Eye (tissue), 1 donor: ENCODE measurements at places on chromosomes 1 and 21.

GRCh38 chr1:244326757-244327156 lies 125.0 kb downstream of the ADSS2 start:
- no peak for DNase-seq

DNA sequence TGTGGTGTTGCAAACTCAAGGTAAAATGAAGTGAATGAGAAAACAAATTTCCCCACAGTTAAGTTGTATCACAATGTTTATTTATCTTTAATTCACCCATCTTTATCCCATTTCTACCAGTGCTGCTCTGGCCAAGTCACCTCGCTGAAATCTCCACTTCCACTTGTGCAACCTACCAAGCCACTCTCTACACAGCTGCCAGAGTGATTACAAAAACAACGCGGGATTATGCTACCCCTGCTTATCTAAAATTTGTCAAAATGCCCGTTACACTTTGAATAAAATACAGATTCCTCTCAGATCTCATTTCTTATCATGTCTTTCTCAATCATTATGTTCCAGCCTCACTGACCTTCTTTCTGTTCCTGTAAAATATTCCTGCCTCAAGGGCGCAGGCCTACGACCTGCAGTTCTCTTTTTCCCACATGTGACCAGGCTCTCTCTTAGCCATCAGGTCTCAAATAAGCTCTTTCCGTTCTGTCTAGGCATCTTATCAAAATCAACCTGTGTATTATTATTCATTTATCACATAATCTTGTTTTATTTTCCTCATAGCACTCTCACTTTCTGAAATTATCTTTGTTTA lies 95.6 kb downstream of the NTMT2 start:
- no peak for DNase-seq

DNA sequence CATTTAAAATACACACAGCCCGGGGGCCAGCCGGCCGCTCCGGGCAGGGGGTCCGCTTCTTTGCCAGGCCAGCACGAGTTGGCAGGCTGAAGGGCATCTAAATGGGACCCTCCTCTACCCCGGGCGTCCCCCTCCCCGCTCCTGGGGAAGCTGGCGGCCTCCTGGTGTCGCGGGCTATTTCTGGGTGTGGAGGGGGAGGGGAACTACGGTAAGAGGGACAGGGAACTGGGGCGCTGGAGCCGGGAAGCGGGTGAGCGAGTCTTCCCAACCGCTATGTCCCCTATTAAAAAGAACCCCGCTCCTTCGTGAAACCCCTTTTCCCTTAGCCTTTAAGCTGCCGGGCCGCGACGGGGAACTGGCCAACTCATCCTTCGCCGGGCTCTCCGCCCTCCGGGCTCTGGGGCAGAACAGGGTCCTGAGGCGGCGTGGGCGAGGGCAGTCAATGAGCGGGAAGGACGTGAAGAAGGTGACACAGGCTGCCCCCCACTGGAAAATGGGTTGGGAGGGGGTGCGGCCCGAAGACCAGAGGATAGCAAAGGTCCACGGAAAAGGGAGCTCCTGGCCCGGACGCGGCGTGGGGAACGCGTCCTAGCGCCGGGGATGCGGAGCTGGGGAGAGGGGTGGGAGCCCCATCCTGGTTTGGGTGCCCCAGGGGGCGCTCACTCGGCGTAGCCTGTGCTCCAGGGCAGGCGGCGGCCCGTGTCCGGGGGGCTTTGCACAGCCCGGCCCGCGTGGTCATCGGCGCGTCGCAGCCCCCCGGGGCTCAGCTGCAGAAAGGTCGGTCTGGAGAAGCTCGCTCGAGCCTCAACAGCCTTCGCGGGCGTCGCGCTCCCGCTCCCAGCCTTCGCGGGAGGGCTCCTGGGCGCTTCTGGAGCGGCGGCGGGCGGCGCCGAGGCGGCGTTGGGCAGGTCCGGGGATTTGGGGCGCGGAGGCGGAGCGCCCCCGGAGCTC lies 544 bp downstream of the PPM1J start:
- DNase-seq = peak; percentile 58

DNA sequence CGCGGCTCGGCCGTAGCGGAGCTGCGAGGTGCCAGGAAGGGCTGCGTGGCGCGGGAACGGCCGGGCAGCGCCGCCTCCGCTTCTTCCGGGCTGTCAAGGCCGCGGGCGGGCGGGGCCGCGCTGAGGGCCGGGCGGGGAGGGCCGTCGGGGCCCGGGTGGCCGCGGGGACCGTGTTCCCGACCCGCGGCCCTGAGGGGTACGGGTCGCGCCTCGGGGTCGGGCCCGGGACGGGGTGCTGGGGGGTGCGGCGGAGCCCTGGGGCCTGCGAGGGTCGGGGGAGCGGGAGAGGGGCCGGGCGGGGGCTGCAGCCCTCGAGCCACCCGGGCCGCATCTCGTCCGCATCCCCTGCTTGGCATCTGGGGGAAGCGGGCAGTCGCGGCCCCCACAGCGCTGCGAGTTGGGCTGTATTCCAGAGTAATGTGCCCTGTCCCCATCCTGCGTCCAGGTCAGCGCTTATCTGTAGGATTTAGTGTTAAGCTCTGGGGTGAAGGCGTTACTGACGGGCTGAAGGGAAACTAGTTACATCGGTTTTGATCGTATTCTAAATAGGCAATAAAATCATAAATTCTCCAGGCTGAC lies 379 bp downstream of the RER1 start:
- DNase-seq = no peak

GRCh38 chr1:62905309-62905708 lies 121.4 kb downstream of the ATG4C start:
- no peak for DNase-seq

- DNase-seq = peak; percentile 41
These were observed 15.9 kb downstream of the H3-3A start for GRCh38 chr1:226078374-226078773.

GRCh38 chr1:230646710-230647302 lies 4.5 kb downstream of the COG2 start:
- DNase-seq = no peak

DNA sequence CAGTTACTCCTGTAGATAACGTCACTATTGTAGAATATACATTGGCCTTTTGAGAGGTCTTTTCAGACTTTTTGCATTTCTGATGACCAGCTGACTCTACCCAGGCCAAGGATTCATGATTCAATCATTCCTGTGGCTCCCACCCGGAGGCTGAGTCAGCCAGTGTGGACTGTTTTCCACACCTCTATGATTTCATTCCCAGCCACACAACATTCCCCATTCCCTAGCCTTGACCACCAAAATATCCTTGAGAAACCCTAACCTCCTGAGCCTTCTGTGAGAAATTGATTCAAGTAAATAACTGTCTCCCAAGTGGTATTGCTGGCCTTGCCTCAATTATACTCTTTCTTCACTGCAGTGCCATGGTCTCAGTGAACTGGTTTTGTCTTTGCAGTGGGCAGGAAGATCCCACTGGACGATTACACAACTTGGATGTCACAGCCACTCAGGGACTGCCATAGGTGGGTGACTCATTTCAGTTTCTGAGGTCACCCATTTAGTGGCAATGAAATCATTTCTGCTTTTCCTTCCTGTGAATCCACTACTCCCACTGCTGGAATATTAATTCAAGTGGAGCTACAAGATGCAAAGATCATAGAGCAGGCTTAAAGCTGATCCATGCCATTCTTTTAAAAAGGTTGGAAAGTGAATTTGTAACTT lies 518.6 kb upstream of the ZP4 start:
- no peak for DNase-seq
